T-helper 22 cell (primary cell): ENCODE measurements at places on chromosomes 11 and 22.

GRCh38 chr22:20191803-20192202 is 40.9 kb upstream of the CCDC188 start:
- no peak for DNase-seq

GRCh38 chr11:94000659-94001058 is 20.5 kb upstream of the HEPHL1 start:
- DNase-seq: no peak

DNA sequence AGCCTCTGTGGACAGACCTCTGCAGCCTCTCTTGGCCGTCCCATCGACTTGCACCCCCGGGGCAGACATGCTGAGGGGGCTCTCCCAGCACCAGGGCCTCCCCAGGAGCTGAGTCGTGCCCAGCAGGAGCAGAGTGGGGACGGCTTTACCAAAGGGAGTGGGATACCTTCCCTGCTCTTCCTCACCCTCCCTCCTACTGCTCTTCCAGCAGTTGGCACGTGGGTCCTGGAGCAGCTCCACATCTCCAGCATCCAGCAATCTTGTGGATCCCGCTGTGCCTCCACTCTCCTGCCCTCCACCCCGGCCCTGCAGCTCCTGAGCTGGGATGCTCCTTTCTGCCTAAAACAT is 854.0 kb downstream of the BRD1 start:
- DNase-seq: no peak

GRCh38 chr11:80873310-80873999 is 1432.6 kb upstream of the TENM4 start:
- DNase-seq: no peak

GRCh38 chr22:28143241-28143865 is 224.3 kb upstream of the PITPNB start:
- no peak for DNase-seq

DNA sequence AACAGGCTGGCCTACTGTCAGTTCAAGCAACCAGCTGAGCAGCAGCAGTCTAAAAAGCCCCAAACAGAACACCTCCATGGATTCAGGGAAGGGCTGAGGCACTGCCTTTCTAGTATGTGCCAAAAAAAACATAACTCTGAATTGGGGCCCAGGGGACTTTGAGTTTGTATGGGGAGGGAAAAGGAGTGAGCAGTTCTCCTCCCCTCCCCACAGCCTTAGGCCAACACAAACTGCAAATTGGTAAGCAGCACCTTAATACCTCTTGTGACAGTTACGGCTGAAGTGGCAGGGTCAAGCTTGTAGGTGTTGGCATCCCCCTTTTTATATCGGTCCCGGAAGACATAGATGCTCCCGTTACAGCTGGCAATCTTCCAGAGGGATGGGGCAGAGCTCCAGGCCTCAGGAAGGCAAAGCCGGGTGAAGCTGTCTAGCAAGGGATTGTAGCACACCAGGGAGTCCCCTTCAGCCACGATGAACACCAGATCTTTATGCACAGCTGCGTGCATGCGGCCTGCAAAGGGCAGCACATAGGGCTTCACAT is 6.0 kb downstream of the KBTBD4 start:
- no peak for DNase-seq

DNA sequence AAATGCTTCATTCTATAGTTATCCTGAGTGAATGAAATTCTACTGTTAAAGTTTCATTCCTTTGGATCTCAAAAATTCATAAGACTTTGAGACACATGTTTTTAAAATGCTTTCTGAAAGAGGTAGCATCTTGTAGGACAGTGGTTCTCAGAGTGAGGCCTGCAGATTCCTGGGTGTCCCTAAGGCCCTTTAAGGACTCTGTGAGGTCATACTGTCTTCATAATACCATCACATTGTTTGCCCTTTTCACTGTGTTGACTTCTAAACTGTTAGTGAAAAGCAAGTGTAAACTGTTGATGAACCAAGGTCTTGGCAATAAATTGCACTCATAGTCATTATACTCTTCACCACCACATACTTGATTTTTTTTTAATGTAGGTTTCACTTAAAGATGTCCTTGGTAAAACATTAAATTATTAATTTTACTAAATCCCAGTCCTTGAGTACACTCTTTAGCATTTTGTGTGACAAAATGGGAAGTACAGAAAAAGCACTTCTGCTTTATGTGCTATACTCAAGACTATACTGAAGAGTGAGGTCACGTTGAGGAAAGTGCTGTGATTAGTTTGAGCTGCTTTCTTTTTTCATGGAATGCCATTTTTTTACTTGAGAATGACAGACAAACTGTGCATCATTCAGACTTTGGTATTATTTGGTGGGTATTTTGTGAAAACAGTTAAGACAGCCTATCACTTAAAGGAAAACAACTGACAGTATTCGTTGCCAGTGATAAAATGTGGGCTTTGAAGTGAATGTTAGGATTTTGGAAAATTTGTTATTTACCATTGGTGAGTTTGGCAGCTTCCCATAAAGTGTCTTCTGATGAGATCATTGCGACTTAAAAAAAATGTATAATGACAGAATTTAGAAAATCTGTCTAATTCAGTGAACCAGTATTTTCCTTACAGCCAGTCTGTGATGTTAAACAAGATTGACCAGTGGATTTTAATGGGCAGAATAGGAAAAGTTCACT is 61.1 kb downstream of the SPECC1L start:
- no peak for DNase-seq

DNA sequence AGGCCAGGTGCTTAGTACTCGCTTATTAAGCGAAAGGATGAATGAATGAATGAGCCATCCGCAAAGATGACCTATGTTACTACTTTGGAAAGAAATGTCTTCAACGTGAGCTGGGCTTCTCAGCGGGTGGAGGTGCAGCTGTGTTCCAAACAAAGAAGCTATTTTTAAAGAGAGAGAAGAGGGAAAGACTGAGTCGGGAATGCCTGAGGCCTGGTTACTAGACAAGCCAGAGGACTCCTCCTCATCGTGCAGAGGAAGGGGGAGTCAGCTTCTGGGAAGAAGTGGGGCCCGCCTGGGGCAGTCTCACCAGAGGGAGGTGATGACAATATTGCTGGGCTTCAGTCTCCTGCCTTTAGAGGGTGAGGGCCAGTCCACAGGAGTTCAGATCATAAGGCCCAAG is 30.4 kb upstream of the CD5 start:
- no peak for DNase-seq

DNA sequence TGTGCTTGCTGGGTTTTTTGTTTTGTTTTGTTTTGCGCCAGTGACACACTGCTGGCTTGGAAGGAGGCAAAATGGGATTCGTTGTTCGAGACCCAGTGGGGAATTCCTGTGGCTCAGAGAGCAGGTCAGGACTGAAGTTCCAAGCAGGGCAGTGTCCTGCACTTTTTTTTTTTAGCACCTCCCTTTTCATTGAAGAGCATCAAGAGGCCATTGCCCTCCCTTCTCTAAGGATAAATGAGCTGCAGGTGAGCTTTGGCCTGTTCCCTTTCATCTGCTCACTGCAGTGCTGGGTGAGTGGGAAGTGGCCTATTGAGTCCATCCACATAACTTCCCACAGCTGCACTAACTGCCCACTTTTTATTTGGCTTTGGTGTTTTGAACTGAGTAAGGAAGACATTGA is 87.8 kb downstream of the ARHGAP42 start:
- DNase-seq: no peak

- no peak for DNase-seq
Observed at GRCh38 chr11:34343153-34343552, 14.7 kb downstream of the ABTB2 start.

GRCh38 chr11:6027501-6027900 is 3.1 kb downstream of the OR56A1 start:
- DNase-seq: no peak

GRCh38 chr22:29988719-29989118 is 91.5 kb upstream of the HORMAD2 start:
- no peak for DNase-seq

GRCh38 chr22:21646608-21647590 is 4.8 kb downstream of the SDF2L1 start:
- DNase-seq: peak; percentile 60

DNA sequence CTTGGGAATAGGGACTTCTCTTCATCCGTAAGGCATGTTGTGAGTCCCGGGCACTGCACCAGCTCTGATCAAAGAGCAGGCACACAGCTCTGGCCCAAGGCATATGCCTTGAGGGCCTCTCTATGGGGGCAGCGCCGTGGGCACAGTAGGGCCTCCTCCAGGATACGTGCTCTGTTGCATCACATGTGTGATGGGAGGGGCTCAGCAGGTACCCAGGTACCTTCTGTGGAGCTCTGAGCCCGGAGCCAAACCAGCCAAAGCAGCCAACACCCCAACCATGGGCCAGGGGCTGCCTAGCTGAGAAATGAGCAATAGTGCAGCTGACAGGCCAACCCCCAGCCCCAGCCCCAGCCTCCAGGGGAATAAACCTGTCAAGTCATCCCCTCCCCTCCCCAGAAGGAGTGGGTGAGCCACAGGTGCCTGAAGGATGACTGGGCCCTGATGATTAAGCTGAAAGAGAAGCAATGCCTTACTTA is 79.7 kb upstream of the SHISAL1 start:
- no peak for DNase-seq

- no peak for DNase-seq
Observed at GRCh38 chr11:132054822-132055221, 684.4 kb downstream of the NTM start.

- no peak for DNase-seq
Observed at GRCh38 chr11:98296091-98296880, 724.5 kb upstream of the CNTN5 start.

GRCh38 chr22:26845021-26845743 is 187.8 kb downstream of the MIAT start:
- no peak for DNase-seq

DNA sequence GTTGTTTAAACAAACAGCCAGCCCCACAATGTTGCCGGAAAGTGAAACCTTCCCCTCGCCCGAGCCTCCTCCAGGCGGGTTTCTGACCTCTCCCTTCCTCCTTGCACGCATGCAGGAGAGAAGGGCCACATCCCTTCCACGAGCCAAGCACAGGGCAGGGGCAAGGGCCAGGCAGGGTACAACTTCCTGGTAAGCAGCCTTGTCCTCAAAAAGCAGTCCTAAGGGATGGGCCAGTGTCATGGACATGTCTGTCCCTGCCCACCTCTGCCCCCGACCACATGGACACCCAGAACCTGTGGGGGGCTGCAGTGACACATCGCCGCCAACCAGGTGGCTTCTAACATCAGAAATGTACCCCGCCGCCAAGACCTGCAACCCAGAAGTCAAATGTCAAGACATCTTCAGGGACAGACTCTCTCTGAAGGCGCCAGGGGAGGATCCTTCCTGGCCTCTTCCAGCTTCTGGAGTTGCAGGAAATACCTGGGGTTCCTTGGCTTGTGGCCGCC is 145.3 kb downstream of the CRYBB2 start:
- no peak for DNase-seq
